ENCODE measurements at places on chromosomes 3 and 15.

DNA sequence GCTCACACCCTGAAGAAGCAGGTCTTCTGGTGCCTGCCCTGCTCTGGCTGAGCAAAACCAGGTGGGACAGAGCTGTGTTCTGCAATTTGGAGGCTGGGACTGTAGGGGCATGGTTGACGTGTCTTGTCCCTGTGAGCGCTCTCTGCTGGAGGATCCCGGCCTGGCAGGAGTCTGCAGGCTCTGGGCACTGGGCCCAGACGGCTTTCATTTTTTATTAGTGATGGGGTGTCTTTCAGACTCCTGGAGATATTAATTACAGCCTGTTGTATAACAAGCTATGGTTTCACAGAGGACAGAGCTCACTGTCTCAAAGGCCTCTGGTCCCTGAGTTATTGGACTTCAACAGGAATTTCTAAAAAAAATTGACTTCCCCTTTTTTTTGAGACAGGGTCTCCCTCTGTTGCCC, 29.5 kb upstream of the ZNF710 start:
- DNase-seq: peak; percentile 92

GRCh38 chr3:179100652-179101051, 29.0 kb upstream of the ZMAT3 start:
- no peak for DNase-seq

DNA sequence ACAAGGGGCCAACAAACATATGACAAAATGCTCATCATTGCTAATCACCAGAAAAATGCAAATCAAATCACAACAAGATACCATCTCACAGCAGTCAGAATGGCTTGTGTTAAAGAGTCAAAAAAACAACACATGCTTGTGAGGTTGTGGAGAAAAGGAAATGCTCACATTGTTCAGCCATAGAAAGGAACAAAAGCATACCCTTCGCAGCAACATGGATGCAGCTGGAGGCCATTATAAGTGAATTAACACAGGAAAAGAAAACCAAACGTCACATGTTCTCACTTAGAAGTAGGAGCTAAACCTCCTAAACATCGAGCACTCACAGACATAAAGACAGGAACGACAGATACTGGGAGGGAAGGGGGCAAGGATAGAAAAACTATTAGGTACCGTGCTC, 678.4 kb upstream of the GRM7 start:
- DNase-seq: no peak

- no peak for DNase-seq
Measured at GRCh38 chr15:29113336-29114220, 156.0 kb downstream of the NSMCE3 start.

GRCh38 chr3:55827786-55828185, 340.7 kb upstream of the WNT5A start:
- DNase-seq: no peak

GRCh38 chr15:59642351-59642750, 15.0 kb downstream of the GTF2A2 start:
- peak; percentile 19 for DNase-seq
